ENCODE measurements at places on chromosomes 7 and 10. TPM values are rescaled to one million over a fixed set of nuclear protein-coding genes. Genes with fewer than 3 reads are reported as not detected.
A peak's percentile ranks its signal among the peaks of the same experiment; 100 is the strongest.

The EPO gene
- total RNA-seq, result not detected

DNA sequence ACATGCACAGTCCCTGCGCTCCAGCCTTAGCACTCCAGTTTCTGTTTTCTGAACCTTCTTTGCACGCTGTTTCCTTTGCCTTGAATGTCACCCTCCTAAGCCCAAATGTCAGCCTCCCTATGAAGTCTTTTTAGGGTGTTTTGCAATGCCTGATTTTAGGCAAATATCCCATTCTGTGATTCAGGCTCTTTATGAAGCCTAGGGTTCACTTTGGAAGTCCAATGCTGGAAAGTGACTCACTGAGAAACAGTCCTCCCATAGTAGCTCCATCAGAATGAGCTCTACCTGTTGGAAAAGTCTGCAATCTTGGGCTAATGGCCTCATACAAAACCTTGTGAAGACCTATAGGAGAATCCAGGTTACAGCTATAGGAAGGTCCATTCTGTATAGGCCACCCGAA is 5.3 kb downstream of the LAMB4 start:
- no peak for DNase-seq

- DNase-seq, result no peak
Measured at GRCh38 chr10:24929056-24929544, 23.3 kb downstream of the PRTFDC1 start.

DNA sequence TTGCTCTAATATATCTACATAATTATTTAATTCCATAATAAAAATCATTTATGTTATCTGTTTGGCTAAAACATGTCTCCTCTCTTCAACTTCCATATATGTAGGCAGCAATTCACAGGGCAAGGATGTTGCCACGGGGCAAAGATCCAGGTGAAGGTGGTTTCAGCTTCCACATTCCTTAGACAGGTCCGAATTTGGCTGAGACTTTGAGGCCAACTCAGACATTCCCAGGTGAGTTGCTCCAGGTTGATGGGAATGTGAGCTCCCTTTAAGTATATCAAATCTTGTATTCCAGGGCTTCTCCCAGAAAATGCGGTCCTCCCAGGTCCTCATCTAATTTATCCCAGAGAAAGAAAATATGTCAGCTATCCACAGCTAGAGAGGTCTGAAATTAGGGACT is 15.1 kb upstream of the AOAH start:
- DNase-seq, result no peak

GRCh38 chr10:22445495-22445894 is 100.2 kb downstream of the SPAG6 start:
- DNase-seq, result no peak

DNA sequence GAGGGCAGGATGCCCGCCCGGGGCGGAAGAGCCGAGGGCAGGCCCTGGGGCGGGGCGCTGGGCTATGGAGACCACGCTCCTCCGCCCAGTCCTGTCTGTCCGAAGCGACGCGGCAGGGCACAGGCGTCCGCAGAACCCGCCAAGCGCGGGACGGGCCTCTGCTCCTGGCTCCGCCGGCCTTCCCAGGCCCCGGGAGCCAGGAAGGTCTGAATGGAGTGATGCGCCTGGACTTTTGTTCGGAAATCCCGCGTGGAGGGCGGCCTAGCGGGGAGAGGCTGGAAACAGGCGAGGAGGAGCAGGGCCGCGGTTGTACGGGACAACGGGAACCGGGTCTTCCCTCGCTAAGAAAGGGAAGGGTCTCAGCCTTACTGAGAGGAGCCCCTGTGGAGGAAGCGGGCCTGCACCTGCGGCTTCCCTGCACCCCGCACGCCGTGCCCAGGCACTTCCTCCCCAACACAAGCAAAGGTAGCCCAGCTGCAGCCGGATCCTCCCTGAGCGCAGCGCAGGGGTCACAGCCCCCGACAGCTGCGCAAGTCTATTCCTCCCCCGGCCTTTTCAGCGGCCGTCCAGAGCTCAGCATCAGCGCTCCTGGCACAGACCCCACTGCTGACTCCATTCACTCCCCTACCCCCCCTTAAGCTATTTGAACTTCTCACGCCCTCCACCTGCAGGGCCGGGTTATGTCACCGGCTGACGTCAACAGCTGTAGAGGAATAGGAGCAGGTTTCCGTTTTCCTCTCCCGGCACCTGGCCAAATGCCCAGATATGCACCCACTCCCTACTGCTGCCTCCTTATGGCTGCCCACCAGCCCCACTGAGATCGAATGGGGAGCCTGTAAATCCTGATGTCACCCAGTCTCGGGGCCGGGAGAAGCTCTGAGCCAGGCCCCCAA is 143.2 kb upstream of the RET start:
- DNase-seq, result peak; percentile 19

All from thyroid gland (tissue), 4 donors.